ENCODE measurements at places on chromosomes 3 and 15.

- DNase-seq = no peak
Measured at GRCh38 chr3:31369637-31370379, 162.9 kb upstream of the STT3B start.

DNA sequence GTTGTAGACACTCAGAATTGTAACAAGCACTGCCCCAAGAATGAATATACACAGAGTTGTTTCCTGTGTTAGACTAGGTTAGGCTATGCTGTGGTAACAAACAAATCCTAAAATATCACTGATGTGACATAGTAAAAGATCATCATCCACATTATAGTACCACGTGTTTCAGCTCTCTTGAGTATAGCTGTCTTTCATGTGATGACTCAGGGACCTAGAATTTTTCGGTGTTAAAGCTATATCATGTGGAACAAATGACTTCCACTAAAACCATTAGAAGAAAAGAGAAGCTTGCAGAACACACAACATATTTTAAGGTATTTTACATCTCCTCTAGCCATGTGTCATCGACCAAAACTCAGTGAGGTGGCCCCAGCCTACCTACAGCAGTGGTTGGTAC is 307.9 kb upstream of the RBMS3 start:
- no peak for DNase-seq

DNA sequence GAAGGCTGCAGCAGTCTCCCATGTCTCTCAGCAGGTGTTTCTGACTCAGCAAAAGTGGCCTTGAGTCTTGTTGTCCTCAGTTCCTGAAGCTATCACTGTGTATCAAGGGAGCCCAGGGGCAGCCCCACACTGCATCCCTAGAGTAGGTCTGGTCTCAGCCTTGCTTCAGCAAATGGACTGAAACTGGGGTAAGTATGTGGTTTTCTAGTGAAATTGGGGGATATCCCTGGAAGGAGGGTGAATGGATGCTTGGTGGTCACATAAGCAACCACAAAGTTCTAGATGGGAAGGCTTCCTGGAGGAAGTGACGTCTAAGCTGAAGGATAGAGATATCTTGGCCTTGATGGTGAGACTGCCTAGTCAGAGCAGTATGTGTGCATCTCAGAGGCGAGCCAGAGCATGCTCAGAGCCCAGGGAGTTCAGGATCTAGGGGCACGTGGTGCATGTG is 38.4 kb downstream of the TMEM158 start:
- no peak for DNase-seq

GRCh38 chr3:155917781-155918180 is 47.3 kb downstream of the GMPS start:
- no peak for DNase-seq

- no peak for DNase-seq
Measured at GRCh38 chr3:39067286-39067685, 15.5 kb downstream of the WDR48 start.

DNA sequence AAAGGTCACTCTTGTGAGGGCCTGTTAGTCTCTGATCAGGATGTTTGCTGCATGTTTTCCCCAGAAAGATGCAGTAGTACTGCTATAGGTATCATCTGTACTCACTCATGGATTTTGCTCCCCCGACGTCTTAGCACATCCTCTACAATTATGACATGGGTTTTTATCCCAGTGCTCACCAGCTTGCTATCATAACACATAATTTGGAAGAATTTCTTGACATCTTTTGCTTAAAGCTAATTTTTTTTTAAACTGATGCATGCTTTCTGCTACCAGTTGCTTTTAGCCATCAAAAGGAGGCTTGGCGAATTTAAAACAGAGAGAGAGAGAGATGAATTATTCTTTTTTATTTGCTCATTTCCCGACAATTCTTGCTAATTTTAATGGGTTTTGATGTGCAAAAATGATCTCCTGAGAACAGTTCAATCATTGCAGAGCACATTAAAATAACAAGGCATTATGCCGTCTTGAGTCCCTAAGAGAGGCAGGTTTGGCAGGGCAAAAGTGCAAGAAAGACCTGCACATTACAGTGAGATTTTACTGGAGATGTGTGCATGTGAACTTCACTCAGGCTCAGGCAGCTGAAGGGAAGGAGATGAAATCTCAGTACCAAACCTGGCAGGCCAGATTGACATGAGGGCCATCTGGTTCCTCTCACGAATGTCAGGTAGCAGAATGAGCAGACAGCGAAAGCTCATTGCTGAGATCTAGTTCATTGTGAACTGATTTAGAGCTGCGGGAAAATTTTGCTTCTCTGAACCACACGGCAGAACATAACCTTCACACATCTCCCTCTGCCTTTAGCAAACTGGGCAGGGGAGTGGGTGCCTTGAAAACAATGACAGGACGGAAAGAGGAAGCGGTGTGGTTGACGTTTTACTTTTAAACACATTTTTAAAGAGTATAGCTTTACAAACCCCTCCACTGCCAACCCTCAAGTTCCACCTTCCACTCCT is 25.9 kb upstream of the GOLGA8B start:
- no peak for DNase-seq

DNA sequence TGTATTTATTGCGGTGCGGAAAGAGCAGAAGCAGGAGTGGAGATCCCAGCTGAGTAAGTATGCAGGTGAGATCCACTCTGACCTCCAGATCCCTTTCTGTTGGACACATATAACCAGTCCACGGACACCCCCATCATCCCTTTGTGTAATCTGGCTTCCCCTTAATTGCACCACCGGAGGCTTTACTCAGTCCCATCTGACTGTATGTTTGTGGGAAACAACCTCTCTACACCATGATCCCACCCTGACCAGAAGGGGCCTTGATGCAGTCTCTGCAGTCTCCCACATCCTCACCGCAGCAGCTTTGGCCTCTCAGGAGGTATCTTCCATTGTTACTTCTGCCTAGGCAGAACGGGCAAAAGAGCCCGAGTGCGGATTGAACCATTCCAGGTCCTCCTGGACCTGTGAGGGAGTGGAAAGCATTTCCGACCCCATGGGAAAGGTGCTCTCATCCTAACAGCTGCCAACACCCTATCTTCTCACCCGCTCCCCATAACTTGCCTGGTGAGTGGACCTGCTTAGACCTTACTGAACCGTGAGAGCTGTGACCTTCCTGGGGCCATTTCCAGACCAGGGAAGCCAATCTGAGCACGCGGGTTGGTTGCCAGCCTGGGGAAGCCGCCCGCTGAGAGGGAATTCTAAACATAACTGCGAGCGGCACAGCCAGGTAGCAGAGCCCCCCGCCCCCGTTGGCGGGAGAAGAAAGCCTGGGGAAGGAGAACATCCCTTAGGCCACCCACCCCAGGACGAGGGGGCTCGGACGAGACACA is 1.1 kb downstream of the SLCO2A1 start:
- DNase-seq = no peak

DNA sequence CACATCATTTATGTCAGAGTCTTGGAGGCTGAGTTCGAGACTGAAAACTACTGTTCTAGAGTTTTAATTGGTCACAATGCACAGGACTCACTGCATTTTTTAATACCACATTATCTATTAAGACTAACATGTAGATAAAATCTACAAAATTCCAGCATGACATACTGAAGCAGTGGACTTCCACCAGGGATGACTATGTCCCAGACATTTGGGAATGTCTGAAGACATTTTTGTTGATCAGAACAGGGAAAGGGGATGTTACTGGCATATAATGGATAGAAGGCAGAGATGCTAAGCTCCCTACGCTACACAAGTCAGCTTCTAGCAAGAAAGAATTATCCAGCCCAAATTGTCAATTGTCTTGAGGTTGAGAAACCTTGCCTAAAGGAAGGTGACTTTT is 419.0 kb upstream of the TGFBR2 start:
- no peak for DNase-seq

GRCh38 chr3:157265931-157266330 is 106.0 kb upstream of the CCNL1 start:
- no peak for DNase-seq

- DNase-seq = no peak
Measured at GRCh38 chr3:183514021-183514420, 41.5 kb downstream of the KLHL6 start.

GRCh38 chr3:182626484-182627467 is 166.5 kb upstream of the ATP11B start:
- peak; percentile 42 for DNase-seq

GRCh38 chr15:31957581-31957980 is 72.7 kb upstream of the CHRNA7 start:
- no peak for DNase-seq

GRCh38 chr3:30471796-30472489 is 134.5 kb upstream of the TGFBR2 start:
- no peak for DNase-seq

GRCh38 chr3:88189361-88189810 is 39.6 kb downstream of the C3orf38 start:
- peak; percentile 73 for DNase-seq

- DNase-seq = no peak
Measured at GRCh38 chr3:67526246-67526645, 128.2 kb downstream of the SUCLG2 start.

- DNase-seq = no peak
Measured at GRCh38 chr3:34678575-34678974, 880.1 kb downstream of the PDCD6IP start.

DNA sequence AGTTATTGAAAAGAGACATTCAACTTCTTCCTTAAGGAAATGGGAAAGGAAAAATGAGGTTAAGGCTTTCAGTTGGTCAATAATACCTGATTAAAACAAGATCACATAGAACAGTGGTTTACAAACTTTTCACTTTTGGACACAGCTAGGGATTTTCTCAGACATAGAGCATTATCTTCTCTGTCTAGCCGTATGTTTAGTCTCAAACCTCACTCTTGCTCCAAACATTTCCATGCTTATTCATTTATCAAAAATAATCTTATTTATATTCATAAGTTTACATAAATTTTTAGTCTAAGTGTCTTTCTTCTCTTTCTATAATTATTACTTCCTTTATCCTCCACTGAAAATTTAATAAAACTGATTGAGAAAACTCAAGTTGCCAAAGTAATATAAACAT is 114.2 kb upstream of the AZI2 start:
- no peak for DNase-seq

DNA sequence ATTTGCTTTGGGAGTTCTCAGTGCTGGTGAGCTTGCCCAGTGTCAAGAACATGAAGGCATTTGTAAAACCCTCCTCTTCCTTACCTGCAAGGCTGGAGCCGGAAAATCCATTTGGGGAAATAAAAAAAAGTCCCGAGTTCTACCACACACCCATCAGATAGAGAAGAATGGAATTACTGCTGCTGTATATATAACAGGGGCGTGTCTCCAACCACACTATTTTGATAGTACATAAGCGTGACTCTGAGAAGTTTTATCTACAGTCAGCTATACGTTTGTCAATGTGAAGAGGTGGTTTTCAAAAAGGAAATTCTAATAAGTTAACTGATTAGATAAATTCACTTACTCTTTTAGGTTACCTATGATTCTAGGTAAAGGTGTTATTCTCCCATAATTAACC is 1.3 kb upstream of the CPA3 start:
- no peak for DNase-seq

DNA sequence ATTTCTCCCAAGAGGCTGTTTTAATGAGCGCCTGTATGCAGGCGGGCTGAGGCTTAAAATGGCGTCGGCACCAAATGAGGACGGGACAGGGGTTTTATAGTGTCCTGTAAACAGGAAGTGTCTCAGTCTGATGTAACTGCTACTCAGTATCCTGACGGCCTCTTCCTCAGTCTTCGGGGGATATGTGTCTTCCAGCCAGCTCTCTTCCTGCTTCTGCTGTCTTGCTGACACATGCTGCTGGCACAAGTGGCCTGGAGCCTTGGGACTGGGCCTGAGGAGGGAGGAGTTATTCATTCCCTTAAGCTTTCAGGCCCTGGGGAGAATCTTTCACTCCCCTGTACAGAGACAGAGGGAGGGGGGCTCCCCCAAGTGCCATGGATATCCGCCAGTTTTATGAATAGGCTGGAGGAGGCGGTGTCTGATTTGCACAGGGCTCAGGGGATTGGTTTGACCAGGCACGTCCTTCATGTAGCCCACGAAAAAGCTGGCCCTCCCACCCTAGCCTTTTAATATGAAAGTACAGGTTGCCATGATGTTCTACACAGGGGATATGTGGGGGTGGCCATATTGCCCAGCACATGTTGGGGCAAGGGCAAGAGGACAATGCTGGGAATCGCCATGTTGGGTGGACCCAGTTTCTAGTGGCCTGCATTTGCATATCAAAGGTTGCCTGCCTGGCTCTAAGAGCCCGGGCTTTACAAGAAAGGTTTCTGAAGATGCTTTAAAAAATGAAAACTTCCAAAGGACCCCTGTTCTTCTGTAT is 19.9 kb downstream of the NDUFB4 start:
- peak; percentile 68 for DNase-seq

- DNase-seq = no peak
Measured at GRCh38 chr3:16190704-16191103, 16.2 kb downstream of the GALNT15 start.

DNA sequence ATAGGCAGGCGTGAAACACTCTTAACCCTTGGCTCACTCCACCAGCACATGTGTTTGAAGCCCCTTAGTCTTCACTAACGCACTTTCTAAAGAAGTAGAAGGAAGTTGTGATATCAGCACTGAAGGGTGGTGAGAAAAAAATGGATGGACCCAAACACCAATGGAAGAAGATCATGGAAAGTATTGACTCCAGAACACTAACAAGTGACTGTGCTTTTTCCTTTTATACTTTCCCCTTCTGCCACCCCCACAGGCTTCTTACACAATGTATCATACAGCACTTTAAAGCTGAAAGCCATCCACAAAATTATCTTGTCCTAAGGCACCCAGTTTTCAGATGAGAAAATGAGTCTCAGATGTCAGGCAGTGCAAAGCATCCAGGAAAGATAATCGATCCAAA is 93.9 kb upstream of the PHLDB2 start:
- DNase-seq = no peak

DNA sequence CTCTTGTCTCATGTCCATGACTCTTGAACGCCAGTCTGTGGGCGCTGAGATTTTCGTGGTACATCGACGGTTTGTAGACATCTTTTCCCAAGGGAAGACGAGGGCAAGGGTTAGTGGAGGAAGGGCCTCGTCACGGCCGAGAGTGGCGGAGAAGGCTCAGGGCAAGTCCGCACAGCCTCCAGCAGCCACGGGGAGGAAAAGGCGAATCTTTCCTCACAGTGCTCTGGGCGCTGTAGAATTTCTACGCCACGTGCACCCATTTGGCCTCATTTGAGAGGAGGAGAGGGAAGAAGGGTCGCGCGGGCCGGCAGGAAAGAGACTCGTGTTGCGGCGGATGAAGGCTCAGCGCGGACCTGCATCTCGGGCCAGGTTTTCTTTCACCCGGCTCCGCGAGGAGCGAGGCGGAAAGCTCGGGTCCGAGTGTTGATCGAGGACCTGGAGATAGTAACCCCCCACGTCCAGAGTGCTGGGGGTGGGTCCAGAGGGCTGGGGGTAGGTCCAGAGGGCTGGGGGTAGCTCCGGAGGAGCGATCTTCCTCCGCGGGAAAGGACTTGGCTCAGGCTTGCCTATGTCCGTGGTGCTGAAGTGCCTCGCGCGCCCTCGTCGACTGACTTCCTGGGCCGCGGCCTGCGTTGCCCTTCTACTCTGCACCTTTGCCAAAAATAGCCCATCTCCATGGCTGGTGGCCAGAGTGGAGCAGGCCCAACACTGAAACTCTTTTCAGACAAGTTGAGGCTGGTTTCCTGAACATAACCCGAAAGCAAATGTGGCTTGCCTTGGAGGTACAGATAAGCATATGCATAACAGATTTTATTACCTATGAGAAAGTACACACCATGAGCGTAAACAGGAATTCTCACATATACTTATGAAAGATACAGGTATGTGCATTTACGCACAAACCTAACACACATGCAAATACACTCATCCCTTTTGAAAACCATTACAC is 1.1 kb downstream of the SLC35G2 start:
- peak; percentile 51 for DNase-seq

GRCh38 chr3:113659101-113659541 is 37.3 kb downstream of the USF3 start:
- peak; percentile 64 for DNase-seq

GRCh38 chr3:101964861-101965260 is 115.5 kb downstream of the NFKBIZ start:
- DNase-seq = no peak

GRCh38 chr3:54781728-54782127 is 146.1 kb downstream of the LRTM1 start:
- no peak for DNase-seq

Data from NCI-H2029 treated with DMSO at 0.1 percent for 48 hours (cell line).